Activated gamma-delta T cell treated with Interleukin-2 at 50 U/mL for 16 hours (primary cell): ENCODE measurements at places on chromosomes 16 and 17.

DNA sequence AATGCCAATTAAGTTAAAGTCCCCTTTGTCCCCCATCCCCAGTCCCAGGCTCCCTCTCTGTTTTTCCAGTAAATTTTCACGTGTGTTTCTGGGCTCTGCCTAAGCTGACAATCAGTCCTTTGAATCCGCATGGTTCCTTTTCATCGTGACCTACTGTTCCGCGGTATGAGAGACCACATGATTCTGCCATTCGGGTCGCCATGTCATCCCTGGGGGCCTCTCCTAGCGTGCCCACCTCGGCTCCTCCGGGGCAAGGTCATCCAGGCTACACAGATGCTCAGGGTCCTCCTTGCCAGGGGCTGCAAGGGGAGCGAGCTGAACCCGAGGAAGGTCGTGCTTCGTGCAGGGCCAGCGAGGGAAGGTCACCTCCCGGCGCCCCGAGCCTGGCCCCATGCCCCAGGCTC, 157.6 kb downstream of the RAB11FIP4 start:
- no peak for DNase-seq

- DNase-seq, result no peak
Measured at GRCh38 chr17:79978548-79978855, 57.2 kb downstream of the TBC1D16 start.

- no peak for DNase-seq
Measured at GRCh38 chr17:22517716-22518115, 825.4 kb downstream of the KCNJ18 start.

GRCh38 chr17:19799796-19800195, 51.7 kb upstream of the ALDH3A1 start:
- no peak for DNase-seq

DNA sequence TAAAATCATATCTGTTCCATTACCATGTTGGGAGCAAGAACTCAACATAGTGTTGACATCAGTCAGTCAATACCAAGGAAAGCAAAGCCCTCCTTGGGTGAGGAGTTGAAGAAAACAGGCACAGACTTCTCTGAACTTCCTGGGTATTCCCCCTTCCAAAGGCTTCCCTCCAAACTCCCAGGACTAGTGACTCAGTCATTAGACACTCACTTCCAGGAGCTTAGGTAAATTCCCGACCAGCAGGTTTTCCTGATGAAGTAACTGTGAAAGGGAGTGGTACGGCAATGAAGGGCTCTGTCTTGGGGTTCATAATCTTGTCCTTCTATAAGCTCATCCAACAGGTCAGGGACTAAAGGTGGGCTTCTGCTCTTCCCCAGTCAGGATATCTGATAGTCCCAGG, 293.8 kb upstream of the AXIN2 start:
- no peak for DNase-seq

GRCh38 chr16:58862334-58863021, 128.4 kb upstream of the GOT2 start:
- no peak for DNase-seq

GRCh38 chr16:70290949-70291519, 1.7 kb upstream of the AARS1 start:
- no peak for DNase-seq

DNA sequence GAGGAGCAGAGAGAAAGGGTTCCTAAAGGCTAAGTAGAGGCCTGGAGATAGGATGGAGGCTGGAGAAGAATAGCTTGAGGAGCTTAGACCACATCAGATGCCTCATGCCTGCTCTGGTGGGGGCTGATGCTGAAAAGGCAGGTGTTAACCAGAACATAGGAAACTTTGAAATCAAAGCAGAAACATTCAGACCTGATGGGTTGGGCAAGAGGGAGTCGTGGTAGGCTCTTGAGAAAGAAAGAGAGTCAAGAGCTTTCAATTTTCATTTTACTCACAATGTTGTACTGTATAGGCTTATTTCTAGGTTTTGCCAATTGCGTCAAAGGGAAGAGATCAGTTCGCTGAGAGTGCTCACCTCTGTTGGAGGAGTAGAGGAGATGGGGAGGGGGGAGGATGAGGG, 406.6 kb upstream of the SALL1 start:
- DNase-seq, result no peak

- DNase-seq, result no peak
Measured at GRCh38 chr16:48101069-48101674, 54.6 kb downstream of the ABCC12 start.

DNA sequence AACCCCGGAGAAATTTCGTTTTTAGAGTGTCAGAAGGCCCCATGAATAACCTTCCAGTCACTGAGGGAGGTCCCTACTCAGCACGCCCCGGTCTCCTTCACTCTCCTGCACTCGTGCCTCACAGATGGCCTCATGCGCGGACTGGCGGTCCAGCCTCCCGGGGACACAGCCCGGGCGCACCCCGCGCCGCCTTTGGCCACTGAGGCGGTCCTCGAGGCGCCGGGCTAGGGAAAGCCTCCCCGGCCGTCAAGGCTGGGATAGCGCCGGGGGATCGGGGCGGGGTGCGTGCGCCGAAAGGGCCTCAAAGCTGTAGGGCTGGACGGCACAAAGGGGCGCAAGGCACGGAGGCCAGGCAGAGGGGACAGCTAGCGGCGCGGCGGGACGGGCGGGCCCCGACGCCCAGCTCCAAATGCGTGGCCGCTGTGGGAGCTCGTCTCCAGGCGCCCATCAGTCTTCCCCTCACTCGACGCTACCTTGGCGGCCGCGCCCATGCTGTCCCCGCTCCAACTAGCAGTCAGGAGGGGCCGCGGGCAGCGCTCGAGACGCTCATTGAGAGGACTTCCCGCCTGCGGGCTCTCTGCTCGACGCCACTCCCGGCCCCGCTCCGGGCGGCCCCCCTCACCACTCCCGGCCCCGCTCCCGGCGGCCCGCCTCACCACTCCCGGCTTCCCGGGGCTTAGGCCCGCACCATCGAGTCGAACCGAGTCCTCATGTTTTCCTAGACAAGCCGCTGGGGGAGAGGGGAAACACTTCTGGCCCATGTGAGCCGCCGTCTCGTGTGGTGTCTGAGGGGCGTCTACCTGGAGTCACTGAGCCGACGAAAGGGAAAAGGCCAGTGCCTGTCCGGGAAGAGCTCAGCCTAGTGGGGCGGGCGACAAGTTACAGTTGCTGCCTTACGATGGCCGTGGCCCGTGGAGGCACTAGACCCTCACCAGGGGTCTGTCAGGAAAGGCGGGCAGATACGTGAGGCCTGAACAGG, at the start of gene USP6:
TSS of gene USP6 (plus strand) at position 360 of the 979 bp plus-strand sequence. CDS start 14,336 bp downstream, outside the sequence.
- no peak for DNase-seq

DNA sequence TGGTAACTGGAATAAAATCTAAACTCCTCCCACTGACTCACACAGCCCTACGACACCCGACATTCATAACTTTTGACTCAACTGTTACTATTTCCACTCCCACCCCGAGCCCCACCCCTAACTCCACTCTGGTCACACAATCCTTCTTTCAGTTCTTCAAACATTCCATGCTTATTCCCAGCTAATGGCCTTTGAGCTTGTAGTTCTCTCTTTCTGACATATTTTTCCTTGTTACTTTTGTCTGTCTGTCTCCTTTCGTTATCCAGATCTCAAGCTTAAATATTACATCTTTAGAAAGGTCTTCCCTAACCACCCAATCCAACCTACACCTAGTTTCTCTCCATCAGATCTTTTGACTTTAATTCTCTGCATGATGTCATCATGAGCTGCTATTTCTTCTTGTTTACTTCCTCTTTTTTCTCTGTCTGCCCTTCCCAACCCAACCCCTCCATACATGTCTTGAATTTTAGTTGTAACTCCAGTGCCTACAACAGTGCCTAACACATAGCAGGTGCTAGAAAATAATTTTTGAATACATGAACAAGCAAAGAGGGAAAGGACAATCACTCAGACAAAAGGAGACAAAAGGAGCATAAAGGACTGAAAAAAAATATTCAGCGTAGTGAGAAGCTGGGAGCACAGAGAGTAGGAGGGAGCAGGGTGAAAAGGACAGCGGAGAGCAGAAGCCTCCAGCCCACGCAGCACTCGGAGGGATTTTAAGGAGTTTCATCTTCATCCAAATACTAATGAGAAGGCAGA, 65.2 kb upstream of the SMIM36 start:
- DNase-seq, result no peak

DNA sequence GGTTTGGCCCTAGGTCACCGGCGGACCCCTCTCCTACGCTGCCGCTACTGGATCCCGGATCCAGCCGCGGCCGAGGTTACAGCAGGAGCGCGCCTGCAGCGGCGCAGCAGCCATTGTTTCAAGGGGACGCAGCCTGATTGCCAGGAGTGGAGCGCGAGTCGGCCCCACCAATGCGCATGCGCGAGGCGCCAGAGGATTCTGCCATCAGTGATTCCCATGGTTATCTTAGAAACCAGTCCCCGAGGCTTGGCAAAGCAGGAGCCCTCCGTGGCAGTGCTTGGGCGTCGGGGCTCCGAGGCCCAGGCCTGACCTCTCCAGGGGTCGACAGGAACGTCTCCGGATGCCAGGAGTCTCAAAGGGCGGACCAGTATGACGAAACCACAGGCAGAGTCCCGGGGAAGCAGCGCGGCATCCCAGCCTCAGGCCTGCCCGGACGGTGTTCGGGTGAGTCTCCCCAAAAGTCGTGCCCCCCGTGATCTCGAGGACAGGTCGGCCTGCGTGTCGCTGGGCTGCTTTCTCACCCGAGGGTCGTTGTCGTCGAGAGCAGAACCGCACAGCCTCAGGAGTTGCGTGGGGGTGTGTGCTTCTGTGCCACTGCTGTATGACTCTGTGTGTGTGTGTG, 608.5 kb downstream of the KCNJ18 start:
- no peak for DNase-seq
